ENCODE measurements at places on chromosomes 1 and 21.

- DNase-seq, result no peak
Observed at GRCh38 chr1:23469372-23469982, 14.5 kb downstream of the ASAP3 start.

DNA sequence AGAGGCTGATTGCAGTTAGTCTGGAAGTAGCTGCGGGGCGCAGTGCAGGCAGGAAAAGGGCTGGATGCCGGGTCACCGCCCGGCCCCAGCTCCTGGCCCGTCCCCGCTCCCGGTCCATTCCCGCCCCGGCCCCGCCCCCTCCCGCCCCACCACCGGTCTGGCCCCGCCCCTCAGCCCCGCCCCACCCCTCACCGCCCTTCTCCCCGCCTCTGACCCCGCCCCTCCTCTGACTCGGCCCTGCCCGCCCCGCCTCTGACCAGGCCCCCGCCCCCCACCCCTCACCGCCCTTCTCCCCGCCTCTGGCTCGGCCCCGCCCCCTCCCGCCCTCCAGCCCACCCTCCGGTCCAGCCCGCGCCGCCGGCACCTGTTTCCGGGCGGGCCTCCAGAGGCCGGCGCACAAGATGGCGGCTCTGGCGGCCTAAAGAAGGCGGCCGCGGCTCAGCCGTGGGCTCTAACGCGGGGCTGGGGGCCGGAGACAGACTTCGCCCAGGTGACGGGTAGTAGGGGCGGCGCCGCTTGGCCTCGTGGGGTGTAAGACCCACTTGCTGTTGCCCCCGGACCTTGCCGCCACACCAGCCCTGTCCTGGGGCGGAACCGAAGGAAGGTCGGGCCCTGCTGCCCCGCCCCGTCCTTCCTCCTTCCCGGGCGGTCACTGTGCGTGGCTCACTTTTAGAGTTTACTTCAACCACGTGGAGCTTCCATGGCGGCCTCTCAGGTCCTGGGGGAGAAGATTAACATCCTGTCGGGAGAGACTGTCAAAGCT is at the start of gene UBIAD1:
UBIAD1 (plus strand) TSS at position 367 of the 763 bp plus-strand sequence; CDS start at position 701, 334 bp downstream.
- DNase-seq, result peak; percentile 87

- DNase-seq, result peak; percentile 6
Observed at GRCh38 chr1:46580140-46580903, 23.7 kb downstream of the MKNK1 start.

GRCh38 chr21:38733972-38734546 is 71.7 kb upstream of the ETS2 start:
- DNase-seq, result peak; percentile 86

DNA sequence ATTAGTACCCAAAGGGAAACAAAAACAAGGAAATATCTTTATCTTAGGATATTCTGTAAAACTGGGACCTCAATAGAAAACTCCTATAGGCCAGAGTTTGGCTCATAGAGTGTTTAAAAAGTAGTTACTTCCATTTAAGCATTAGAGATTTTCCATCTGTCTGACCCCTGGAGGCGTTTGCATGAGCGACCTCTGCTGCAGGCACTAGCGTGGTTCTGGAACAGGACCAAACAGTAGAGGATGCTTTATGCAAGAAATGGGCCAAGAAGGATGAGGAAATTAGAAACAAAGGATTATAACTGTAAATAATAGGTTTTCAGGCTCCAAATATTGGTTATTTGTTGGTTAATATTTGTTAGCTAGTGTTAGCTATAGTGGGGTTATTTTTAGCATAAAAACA is 5.7 kb downstream of the ZBTB40 start:
- no peak for DNase-seq

DNA sequence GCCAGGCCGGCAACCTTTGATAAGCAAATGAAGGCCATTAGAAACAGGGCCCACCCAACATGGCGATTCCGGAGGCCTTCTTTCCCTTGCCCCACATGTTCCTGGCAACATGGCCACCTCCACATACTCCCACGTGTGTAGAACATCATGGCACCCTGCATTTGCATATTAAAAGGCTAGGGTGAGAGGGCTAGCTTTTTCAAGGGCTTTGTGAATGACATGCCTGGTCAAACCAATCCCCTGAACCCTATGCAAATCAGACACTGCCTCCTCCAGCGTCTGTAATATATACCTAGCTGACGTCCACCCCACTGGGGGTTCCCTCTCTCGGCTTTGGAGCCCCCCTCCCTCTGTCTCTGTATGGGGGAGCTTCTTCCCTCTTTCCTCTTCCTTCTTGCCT is 1.6 kb downstream of the ADCY10 start:
- no peak for DNase-seq

GRCh38 chr1:230577537-230577936 is 64.7 kb upstream of the COG2 start:
- no peak for DNase-seq

DNA sequence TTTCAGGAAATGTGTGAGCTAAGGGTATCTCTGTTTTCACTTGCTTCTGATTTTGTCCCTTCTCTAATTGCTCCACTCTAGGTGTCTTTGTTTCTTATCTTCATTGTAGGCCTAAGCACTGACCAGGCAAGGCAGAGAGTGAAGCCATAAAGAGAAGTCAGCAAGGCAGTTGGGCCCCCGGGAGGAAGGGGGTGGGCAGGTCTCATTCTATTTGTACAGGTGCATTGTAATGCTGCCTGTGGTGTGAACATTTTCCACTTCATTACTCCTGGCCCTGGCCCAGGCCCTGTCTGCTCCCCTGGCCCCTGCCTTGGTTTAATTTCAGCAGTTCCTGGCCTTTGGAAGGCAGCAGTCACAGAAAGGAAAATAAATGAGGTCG is 86.4 kb upstream of the JUN start:
- DNase-seq, result no peak

- DNase-seq, result peak; percentile 58
Observed at GRCh38 chr1:165928075-165928731, 100.8 kb downstream of the UCK2 start.

- no peak for DNase-seq
Observed at GRCh38 chr1:97372531-97372930, 548.3 kb downstream of the DPYD start.

DNA sequence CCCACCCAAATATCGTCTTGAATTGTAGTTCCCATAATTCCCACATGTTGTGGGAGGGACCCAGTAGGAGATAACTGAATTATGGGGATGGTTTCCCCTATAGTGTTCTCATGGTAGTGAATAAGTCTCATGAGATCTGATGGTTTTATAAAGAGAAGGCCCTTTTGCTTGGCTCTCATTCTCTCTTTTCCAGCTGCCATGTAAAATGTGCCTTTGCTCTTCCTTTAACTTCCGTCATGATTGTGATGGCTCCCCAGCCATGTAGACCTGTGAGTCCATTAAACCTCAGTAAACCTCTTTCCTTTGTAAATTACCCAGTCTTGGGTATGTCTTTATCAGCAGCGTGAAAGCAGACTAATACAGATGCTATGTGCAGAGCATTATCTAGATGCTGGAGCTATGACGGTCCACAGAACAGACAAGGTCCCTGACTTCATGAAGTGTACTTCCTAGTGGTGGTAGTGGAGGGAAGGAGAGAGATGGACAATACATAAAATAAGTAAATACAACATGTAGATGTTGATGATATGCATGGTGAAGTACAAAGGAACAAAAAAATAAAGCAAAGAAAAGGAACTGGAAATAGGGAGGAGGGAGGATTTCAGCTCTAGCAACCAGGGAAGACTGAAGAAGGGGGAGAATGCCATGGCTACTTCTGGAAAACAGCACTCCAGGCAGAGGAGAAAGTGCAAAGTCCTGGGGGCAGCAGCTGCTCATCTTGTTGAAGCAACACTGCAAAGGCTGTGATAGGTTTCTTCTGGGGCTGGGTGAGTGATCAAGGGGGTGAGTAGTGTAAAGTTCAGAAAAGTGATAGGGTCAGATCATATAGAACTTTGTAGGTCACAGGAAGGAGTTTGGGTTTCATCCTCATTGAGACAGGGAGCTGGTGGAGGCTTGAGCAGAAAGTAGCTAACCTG is 6.8 kb upstream of the RCAN1 start:
- no peak for DNase-seq

GRCh38 chr1:12327566-12327965 is 97.7 kb downstream of the VPS13D start:
- no peak for DNase-seq

DNA sequence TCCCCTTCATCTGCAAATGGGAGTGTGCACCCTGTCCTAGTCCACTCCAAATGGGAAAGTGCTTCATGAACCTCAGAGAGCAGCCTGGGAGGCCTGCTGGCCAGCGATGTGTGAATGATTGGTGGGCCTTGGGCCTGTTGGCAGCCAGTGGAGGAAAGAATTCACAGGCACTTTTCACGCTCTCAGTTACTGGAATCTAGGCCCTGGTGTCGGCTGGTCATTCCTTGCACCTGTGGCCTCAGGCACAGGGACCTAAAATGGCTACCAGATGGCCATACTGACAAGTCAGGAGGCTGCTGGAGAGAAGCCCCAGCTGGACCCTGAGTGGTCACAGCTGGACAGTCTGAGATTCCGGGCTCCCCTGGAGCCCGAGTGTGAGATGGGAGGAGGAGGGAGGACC is 18.4 kb upstream of the EDN2 start:
- no peak for DNase-seq

- DNase-seq, result no peak
Observed at GRCh38 chr1:214515544-214516433, 35.6 kb downstream of the PTPN14 start.

GRCh38 chr1:58782178-58783089 is 1.4 kb downstream of the JUN start:
- peak; percentile 47 for DNase-seq

GRCh38 chr1:117387060-117387633 is 19.9 kb downstream of the MAN1A2 start:
- DNase-seq, result no peak

- DNase-seq, result peak; percentile 38
Observed at GRCh38 chr1:160007577-160008200, 24.1 kb downstream of the PIGM start.

DNA sequence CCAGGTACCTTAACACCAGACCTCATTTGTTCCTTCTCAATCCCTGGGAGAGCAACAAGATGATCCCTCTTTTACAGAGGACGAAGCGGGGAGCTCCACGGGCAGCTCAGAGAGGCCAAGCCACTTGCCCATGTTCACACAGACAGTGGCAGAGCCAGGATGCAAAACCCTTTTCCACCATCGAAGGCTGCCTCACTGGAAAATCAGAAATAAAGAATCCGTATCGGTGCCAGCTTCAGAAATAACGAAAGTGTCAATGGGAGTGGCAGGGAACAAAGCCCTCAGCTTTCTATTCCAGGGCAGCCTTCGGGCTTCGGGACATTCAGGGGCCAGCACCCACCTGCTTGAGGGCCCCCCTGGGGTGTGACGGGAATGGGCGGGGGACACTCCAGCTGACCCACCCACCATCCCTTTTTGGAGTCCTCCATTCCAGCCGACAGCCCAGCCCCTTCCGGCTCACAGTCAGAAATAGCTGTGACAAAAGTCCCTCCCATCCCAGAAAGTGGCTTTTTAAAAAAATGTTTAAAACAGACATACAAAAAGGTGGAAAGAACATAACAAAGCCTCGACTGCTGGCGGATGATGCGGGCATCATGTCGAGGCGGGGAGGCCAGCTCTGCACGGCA is 6.0 kb downstream of the IFFO2 start:
- DNase-seq, result peak; percentile 35

GRCh38 chr1:36208978-36209703 is 15.1 kb upstream of the THRAP3 start:
- DNase-seq, result no peak

DNA sequence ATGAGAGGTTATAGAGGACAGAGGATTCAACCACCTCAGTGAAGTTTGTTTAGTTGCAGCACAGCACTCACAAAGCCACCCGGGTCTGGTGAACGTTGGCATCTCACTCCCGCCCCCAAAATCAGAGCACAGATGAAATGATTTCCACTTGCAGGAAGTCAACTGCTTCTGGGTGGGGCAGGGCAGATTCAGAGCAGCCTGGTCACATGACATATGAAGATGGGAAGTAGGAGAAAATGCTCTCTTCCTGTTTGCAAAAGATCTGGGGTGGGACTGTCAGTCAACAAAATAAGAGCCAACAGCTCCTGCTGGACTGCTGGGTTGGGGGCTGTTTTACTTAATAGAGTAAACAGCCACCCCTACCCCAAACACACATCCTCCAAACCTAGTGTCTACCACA is 43.2 kb downstream of the LRRC71 start:
- no peak for DNase-seq

DNA sequence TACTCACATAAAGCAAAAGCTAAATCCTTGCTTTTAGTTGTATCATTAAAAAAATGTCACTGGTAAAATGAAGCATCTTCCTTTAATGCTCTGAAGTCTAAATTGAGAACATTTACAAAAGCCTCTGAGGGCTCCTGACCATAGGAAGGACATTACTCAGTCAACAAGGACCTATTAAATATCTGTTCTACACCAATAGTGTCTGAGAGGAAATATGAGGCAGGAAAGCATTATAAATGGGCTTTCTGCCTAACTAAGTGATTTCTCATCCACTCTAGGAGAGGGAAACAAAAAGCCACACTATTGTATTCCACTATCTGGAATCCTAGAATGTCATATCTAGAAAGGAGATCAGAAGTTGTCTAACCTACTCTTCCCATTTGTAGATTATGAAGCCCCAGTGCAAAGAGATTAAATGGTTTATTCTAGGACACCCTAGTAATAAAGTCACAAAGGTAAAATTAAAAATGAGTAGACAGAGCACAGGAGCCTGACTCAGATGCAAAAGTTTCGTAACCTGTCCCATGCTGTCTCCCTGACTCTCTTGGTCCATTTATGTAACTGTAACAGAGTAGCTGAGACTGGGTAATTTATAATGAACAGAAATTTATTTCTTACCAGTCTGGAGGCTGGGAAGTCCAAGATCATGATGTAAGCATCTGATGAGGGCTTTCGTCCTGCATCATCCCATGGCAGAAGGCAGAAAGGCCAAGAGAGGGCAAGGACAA is 17.6 kb downstream of the RGS1 start:
- no peak for DNase-seq

GRCh38 chr1:155636397-155637153 is 26.6 kb downstream of the MSTO1 start:
- no peak for DNase-seq

Measured in EL (cell line).